ENCODE measurements at places on chromosomes 1 and 21. TPM values are rescaled to one million over a fixed set of nuclear protein-coding genes. Genes with fewer than 3 reads are reported as not detected.

GRCh38 chr1:208233546-208233945 is 10.6 kb downstream of the PLXNA2 start:
- DNase-seq, result no peak

DNA sequence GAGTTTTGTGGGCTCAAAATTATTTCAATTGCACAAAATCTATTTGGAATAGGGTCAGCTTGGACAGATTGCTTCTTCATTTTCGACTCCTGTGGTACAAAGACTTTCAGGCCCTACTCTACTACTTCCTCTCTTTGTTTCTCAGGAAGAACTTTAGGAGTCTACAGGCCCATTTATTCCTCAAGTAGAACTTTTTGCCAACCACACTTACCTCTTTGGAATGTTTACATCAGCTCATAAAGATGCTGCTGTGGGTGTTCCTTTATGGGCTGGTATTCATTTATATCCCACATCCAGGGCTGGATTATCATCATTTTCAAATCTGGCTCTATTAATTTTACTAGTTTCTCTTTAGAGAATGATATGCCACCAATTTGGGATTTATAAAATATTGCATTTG is 46.3 kb upstream of the TNFSF18 start:
- DNase-seq, result no peak

DNA sequence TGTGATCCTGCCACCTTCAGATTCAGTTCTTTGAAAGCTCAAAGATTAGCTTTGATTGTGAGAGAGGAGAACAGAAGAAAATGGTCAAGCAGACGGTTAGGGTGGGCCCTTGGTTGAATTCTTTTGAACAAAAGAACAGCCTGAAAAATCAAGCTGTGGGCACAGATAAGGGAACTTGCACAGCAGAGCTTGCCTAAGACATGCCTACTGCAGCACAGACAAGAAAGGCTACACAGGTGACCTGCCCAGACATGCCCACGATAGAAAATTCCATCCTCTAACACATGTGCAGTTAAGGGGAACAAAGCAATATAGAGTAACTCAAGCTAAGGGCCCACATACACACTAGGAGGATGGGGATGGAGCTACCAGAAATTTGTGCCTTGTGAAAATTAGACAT is 512.5 kb upstream of the LRRC7 start:
- no peak for DNase-seq

GRCh38 chr1:235366286-235366685 is 941 bp upstream of the TBCE start:
- DNase-seq, result no peak

Gene CFAP57
- total RNA-seq, result not detected

DNA sequence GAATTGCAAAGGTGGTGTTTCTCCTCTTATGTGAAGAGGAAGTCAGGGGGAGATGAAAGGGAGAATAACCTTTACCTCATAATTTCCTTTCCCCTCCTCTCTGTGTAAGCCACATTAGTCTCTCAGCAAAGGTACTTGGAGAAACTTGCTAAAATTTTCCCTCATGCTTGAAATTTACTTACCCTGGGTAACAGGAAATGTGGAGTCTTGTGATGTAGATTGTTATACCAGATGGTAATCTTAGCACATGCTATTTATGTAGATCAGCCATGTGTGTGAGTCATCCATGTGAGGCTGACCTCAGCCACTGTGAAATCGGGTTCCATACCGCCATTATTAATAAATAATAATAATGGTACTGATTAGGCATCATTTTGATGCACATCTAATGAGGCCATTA is 128.4 kb downstream of the TGFB2 start:
- DNase-seq, result no peak

DNA sequence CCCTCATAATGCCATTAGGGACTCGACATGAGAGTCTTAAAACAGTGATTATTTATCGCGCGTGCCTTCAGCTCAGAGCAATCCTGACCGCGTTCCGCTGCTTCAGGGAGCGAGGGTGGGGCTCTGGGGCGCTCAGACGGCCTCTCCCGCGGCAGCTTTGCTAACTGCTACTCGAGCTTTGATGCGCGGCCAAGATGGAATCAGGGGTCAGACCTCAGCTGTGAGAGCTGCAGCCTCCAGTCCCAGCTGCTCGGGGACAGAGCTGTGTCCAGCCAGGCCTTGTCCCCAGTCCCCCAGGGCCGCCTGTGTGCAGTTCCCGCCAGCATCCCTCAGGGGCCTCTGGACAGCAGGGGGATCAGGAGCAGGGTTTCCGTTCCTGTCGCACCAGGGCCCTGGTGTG is 104.6 kb upstream of the TTC34 start:
- DNase-seq, result no peak

Gene EPHA8
- not detected for total RNA-seq

Gene DNALI1
- not detected for total RNA-seq

- DNase-seq, result no peak
These were observed 250.5 kb upstream of the DUSP10 start for GRCh38 chr1:221992427-221992826.
